ENCODE measurements at places on chromosomes 1 and 21. TPM values are rescaled to one million over a fixed set of nuclear protein-coding genes. Genes with fewer than 3 reads are reported as not detected.

DNA sequence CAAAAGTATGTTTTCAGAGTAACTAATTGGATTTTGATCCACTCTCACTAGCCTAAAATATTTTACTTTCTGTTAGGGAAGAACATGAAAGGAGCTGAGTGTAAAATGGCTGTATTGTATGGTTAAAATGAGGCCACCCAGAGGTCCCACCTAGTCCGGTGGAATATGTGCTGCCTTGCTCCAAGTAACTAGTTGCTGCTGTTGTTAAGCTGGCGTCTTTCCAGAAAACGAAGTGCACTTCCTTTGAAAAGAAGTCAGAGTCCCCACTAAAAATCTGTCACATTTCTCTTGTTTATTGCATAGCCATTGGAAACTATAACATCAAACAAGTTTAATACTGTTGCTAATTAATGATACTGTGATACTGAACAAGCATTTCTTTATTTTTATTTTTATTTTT, 3.2 kb downstream of the SLC25A33 start:
- no peak for DNase-seq

- DNase-seq = no peak
Observed at GRCh38 chr1:29201595-29202051, 19.9 kb upstream of the SRSF4 start.

LAMC1 gene
- total RNA-seq = 275 TPM

GRCh38 chr21:44087426-44088400, 19.5 kb upstream of the PWP2 start:
- DNase-seq = no peak

ERICH3 gene
- not detected for total RNA-seq

DNA sequence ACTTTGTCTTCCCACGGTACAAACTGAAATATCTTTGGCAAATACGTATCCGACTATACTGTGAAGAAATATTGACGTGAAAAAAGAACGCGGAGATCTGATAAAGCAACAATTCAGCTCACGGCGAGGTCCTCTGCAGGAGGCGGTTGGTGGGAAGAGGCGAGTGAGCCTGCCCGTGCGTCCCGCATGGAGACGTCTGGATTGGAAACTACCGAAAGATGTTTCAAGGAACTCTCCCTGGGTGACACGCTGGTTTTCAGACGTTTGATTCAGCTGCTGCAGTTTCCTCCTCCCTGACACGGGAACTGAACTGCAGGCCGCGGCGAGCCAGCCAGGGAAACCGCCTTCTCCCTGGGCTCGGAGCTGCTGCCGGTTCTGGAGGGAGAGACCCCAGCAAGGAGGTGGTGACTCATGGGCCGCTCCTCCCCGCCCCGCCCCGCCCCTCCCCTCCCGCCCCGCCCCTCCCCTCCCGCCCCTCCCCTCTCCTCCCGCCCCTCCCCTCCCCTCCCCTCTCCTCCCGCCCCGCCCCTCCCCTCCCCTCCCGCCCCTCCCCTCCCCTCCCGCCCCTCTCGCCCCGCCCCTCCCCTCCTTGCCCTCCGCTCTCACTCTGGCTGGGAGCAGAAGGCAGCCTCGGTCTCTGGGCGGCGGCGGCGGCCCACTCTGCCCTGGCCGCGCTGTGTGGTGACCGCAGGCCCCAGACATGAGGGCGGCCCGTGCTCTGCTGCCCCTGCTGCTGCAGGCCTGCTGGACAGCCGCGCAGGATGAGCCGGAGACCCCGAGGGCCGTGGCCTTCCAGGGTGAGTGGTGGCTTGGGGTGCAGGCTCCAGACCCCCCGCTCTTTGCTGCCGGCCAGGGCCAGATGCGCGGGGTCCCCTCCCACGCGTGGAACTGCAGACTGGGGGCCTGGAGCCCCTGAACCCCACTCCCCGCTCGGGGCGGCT, at the start of gene COL6A1:
Gene COL6A1, plus strand, starts transcription at position 620 of the 941 bp plus-strand sequence. Its CDS starts 81 bp downstream, at position 701.
- DNase-seq = no peak

DNA sequence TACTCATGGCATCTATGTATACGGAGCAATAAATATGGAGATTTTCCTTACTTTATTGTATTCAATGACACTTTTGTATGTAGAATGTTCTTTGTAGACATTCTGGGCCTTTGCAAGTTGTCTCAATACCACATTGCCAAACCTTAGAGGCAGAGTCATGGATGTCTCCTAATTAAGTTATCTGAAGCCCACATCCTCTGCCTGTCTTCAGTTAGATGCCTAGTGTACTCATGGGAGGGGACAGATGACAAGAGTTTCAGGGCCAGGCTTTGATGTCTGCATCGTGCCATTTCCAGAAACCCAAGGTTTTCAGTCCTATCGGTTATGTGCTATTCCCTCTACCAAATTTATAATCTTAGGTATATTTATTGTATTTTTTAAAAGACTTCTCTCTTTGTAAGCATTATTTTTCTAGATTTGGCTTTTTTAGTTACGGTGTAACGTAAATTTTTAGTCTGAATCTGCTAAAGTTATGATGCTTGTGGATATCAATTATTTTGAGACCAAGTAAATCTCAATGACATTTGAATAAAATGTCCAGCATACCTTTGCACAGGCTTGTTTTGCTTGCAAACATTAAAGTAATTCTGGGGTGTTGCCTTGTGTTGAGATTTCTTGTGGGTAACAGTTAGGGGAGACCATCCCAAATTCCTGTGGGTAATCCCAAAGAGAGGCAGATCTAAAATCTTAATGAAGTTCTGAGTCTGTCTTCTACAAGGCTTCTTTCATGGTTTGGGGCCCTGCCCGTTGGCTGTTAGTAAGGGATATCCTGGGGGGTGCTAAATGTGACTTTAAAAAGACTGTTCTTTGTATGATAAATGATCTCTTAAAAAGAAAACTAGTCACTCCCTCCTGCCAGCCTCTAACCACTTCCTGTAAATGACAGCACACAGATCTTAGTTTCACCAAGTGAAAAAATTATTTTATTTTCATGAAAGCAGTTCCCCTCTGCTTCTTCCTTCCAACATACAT, 8.0 kb upstream of the MACF1 start:
- DNase-seq = no peak

GRCh38 chr1:97119260-97120158, 397.9 kb downstream of the PTBP2 start:
- DNase-seq = no peak

DNA sequence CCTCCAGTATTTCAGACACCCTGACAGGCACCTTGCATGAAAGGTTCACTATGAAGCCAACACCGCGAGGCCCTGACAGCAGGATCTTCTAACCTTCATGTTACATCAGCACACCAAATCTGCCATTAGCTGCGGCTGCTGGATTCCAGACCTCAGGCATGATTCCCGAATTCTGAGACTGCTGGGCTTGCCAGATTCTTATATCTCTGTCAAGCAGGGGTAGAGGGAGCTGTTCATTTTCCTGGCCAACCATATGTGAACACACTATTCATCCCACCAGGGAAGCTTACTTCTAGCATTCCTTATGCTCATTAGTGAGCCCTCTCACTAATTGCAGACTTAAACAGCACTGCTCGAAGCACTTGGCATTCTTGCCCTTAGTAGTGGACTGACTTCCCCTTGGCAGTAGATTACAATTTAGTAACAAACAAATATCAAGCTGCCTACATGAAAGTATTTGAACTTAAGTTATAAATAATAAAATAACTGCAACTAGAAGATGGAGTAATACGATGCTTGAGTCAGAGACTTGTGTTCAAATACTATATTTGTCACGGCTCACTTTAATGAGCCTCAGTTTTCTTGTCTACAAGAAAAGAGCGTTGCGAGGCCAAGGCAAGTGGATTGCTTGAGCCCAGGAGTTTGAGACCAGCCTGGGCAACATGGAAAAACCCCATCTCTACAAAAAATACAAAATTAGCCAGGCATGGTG, 43.3 kb downstream of the NID1 start:
- no peak for DNase-seq

KCNN3 gene
- 0.08 TPM for total RNA-seq

GRCh38 chr1:91803847-91804545, 82.0 kb downstream of the TGFBR3 start:
- DNase-seq = no peak

- no peak for DNase-seq
Observed at GRCh38 chr1:201268604-201269151, 14.6 kb upstream of the PKP1 start.

- DNase-seq = no peak
Observed at GRCh38 chr1:927234-927633, 3.5 kb downstream of the SAMD11 start.

KCNJ6 gene
- not detected for total RNA-seq

DNA sequence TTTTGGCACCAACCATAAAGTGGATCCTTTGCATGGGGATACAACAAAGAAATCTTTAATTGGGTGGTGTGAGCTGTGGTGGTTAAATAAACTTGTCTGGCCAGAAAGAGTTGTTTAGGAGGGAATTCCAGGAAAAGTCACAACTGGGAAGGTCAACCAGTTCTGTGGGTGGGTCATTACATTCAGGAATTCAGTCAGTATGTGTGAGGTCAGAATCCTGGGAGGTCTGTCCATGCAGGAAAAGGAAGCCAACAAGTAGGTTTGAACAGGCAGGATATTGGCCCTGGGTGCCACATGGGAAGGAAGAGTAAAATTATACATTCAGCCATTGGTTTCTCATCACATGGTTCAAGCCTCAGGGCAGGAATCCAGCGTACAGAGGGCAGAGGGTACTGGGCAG, 162.3 kb upstream of the ADAMTS5 start:
- DNase-seq = no peak

GRCh38 chr1:10794724-10795275, 1.6 kb downstream of the CASZ1 start:
- no peak for DNase-seq

GRCh38 chr1:37944086-37944763, 2.6 kb downstream of the INPP5B start:
- DNase-seq = no peak

DNA sequence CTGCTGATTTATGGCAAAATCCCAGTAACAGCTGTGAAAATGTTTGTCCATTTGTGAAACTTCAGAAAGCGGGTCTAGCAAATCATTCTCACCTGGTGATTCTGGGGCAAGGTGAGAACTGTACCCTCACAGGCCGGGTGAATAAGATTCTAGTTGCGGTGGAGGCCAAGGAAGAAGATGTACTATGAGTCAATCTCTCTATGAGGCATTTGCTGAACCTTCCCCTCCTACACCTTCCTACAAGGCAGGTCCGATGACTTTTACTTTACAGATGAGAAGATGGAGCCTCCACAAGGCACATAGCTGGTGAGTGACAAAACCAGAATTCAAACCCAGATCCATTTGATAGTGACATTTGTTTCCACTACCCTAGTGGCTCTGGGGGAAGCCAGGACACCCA, 72.7 kb downstream of the BACH1 start:
- DNase-seq = no peak

IGSF21 gene
- 0.88 TPM for total RNA-seq

ARHGEF11 gene
- total RNA-seq = 22.5 TPM

DNA sequence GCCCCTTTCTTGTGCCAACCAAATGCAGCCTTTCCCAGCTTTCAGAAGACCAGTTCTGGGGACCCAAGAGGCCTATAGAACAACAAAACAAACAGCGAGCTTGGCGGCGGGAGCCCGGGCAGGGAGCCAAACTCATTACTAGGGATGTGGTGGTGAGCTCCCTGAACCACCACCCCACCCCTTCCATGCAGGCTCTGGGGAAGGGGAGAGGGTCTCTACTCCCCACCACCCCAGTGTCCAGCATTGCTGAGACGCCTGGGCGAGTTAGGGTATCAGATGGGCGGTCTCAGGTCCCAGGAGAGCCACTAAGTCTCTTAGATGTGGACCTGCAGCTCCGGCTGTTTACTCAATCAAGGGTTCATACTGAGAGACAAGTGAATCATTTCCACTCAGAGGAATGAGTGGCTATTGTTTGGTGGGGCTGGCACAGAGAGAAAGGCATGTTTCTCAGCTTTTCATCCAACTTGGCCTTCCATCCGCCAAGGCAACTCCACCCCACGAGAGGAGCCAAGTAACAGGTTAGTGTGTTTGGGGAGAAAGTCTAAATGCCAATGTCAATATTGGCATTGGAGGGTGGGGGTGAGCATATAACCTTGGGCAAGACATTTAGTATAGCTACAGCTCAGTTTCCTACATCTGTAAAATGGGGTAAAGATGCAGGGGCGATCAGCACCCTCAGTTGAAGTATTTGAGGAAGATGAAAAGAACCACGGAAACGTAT, 40.9 kb downstream of the PLXNA2 start:
- DNase-seq = no peak

GPR137B gene
- total RNA-seq = 16.0 TPM

SELL gene
- 1.7 TPM for total RNA-seq

NR5A2 gene
- total RNA-seq = 4.2 TPM

DNA sequence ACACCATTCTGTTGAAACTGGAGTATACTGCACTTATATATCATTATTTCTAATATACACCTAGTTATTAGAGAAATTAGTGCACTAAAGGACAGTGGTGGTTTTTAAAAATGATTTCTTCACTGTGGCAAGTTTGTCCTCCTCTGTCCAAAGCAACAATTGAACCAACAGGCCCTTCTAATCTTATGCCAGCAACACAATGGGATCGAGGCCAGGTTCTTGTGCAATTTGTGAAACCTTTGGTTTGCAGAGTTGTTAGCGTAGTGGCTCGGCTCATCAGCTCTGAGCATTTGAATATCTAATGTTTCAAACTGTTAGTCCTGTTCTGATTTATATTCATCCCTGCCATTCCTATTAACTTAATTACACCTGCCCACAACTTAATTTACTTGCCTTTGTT, 9.9 kb upstream of the LRRC39 start:
- no peak for DNase-seq

- no peak for DNase-seq
Observed at GRCh38 chr1:154843636-154844296, 26.3 kb downstream of the KCNN3 start.

GRCh38 chr1:152761609-152762213, 3.9 kb downstream of the KPRP start:
- DNase-seq = no peak

SAMD13 gene
- not detected for total RNA-seq

DNA sequence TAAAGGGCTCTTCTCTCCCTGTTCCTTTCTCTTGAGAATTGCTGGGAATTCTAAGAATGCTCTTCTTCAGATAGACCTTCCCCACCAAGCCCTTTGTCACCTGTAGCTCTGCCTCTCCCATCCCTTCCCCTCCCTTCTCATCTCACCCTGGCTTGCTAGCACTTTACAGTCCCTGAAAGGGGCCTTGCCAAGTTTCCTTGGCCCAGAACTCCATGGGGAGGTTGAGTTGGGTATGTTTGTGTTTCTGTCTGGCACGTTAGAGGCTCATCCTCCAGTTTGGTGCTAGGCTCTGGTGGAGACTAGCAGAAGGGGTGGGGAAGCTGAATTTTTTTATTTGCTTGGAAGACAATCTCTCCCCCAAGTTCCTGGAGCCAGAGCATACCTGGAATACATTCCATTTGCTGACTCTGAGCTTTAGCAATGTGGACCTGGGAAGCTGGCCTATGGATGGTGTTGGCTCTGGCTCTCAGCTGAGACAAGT, 4.9 kb downstream of the CGN start:
- DNase-seq = no peak

All from esophagus squamous epithelium (tissue), 5 donors.